Activated T-helper 17 cell treated with anti-CD3 and anti-CD28 coated beads, Interleukin-2, amount 50 U/mL, for 72 hours (primary cell): ENCODE measurements at places on chromosomes 1 and 21. TPM values are rescaled to one million over a fixed set of nuclear protein-coding genes. Genes with fewer than 3 reads are reported as not detected.

DNA sequence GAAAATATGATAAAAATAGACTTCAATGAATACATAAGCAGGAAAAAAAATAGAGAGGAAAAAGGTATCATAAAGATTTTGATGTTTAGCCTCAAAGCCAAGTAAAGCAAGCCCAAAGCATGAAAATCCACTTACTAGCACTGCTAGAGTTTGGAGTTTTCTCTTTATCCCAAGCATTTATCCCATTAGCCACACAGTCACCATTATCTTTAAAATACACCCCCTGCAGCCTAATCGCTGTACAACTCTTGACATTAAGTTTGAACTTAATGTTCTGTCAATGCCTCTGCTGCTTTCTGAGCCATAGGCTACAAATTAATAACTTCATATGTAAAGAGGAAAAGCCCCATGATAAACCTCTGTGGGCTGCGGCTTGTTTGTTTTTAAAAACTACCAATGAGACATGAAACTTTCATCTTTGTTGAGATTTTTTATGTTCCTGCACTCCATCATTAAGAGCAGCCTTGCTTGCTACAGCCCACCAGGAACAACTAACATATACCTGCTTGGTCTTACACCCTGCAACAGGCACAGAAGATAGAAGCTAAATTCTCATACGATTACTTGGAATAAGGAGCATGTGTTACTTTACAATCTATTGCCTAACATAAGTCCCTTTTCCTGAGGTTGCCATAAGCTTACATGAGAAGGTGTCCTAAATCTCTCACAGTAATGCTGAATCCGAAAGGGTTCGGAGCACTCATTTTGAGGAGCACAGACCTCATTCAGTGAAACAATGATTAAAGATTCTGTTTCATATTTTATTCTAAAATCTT is 202.4 kb downstream of the SMYD3 start:
- no peak for ATAC-seq

DNA sequence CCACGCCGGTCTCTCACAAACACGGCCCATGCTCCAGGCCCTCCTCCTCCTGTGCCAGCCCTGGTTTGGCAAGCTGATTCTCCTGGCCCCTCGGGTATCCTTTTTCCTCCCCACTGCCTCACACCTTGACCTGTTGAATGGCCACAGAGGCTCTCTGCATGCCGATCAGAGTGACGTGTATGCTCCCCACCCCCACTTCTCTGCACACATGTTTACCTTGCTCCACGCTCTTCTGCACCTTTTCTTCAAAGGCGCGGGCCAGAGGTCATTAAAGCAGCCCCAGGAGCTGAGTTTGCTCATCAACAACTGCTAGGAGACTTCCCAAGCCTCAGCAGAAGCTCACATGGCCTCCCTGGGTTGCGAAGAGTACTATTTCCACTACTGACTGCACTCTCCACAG is 139.3 kb upstream of the EDN2 start:
- no peak for ATAC-seq

Gene IGSF21
- not detected for total RNA-seq

- no peak for ATAC-seq
These were observed 15.2 kb downstream of the ITPKB start for GRCh38 chr1:226723657-226724532.

DNA sequence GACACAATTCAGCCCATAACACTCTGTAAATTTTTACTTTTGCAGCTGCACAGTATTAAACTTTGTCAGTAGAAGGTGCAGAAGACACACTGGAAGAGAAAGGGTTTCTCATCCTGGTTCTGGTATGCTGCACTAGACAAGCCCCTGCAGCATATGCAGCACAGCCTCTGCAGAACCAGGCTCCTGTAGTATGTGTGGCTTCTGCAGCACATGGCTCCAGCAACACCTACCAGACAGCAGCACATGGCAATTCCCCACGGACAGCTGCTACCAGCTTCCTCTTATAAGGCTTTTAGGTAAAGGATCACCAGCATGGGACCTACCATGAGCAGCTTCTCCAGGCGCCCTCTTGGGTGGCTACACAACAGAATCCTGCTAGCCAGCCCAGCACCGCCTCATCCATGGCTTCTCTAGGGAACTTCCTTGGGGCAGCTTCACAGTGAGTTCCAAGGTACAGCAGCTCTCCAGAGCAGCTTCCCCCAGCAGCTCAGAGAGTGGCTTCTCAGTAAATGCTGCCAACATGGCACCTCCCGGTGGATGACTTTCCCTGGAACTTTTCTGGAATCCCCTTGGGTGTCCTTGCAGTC is 534.4 kb upstream of the CXADR start:
- ATAC-seq = no peak
